Neural crest cell (in vitro differentiated cells): ENCODE measurements at places on chromosomes 4 and X.

DNA sequence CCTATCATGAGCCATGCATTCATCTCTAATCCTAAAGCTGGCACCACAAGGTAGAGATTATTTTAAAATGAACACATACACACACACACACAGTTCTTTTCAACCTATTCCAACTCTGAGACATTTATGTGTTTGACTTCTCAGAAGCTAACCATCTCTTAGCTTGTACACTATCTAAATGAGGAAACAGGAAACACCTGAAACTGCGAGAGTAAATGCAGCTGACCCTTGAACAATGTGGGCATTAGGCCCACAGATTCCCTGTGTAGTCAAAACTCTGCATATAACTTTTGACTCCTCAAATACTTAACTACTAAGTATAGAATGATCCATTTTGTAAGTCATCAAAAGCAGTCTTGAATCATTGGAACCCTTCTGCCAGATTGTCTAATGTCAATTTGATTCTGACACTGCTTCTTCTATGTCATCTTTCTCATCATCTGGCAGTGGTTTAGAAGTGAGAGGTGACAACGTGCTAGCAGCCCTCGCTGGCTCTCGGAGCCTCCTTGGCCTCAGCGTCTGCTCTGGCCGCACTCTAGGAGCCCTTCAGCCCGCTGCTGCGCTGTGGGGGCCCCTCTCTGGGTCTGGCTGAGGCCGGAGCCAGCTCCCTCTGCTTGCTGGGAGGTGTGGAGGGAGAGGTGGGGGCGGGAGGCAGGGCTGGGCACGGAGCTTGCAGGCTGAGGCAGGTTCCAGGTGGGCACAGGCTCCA lies 21.4 kb upstream of the IL15 start:
- DNase-seq = no peak

- no peak for DNase-seq
These were observed 4.3 kb downstream of the GABRQ start for GRCh38 chrX:152641996-152642395.

GRCh38 chrX:124594017-124594651 lies 247.8 kb downstream of the SH2D1A start:
- DNase-seq = no peak

- no peak for DNase-seq
These were observed 167.1 kb upstream of the AADAT start for GRCh38 chr4:170256807-170257206.

- DNase-seq = no peak
These were observed 10.3 kb upstream of the TRMT2B start for GRCh38 chrX:101062176-101062575.

DNA sequence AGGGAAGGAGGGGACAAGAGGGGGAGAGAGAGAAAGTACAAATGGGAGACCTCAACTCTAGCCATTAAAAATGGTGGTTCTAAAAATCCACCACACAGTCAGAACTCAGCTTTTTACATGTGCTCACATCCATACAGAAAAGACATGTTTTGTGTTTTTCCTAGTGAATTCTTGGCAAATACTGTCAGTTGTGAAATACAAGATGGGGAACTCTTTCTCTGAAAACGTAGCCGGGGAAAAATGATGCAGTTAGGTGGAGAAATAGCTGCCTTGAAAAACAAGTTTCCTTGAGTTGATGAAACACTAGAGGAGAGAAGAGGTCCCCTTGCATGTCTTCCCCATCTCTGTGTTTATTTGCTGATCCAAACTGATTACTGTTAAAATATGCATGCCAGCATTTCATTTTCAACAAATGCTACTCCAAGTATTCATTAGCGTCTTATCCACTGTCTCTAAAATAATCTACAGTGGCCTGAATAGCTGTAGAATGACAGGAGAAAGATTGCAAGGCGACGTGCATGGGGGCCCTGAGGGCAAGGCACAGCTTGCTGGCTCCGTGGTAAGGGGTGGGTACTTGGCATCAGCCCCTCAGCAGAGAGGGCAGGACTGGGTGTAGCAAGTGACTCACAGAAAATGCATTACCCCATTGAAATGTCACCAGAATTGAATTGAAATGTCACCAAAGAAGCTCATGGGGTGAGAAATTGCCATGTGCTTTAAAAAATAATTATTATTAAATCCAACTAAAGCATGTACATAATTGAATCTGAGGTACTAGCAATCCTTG lies 48.1 kb upstream of the TBL1X start:
- no peak for DNase-seq

- DNase-seq = no peak
These were observed 30.7 kb downstream of the ADGRG2 start for GRCh38 chrX:19091596-19091995.

- peak; percentile 89 for DNase-seq
These were observed at the start of gene UCHL1 for GRCh38 chr4:41256740-41257256. UCHL1 (plus strand) TSS chr4:41256928; CDS start chr4:41256977, 49 bp downstream.

DNA sequence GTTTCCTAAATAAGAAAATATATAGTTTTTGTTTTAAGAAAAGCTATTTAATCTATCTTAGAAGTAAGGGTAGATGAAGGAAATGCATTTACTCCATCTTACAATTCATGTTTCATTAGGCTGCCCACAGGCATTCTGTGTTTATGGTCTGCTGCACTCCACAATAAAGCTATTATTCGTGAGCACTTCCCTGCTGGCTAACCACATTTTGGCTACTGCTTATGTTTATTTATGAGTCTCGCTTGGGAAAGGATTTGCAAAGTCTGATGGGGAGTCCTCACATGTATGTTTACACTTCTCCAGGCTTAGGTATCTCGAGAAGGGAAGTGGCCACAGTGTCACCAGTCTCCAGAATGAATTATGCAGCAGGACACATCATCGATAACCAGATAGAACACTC lies 260.8 kb upstream of the VCX start:
- DNase-seq = no peak

DNA sequence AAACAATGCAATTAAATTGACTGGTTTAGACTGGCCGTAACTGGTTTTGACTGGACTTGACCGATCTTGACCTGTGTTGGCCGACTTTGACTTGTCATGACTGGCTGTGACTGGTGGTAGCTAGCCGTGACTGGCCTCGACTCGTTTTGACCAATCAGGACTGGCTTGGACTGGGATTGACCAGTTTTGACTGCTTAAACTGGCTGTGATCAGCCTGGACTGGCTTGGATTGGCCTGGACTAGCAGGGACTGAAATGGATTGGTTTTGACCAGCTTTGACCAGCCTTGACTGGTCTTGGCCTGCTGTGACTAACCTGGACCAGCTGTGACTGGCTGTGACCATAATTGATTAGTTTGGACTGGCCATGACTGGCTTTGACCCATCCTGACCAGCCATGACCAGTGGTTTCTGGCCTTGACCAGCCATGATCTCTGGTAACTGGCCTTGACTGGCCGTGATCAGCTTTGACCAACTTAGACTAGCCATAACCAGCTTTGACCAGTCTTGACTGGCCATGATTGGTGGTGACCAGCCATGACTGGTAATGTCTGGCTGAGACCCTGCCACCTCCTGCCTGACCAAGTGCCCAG lies 13.1 kb downstream of the SUV39H1 start:
- DNase-seq = no peak

DNA sequence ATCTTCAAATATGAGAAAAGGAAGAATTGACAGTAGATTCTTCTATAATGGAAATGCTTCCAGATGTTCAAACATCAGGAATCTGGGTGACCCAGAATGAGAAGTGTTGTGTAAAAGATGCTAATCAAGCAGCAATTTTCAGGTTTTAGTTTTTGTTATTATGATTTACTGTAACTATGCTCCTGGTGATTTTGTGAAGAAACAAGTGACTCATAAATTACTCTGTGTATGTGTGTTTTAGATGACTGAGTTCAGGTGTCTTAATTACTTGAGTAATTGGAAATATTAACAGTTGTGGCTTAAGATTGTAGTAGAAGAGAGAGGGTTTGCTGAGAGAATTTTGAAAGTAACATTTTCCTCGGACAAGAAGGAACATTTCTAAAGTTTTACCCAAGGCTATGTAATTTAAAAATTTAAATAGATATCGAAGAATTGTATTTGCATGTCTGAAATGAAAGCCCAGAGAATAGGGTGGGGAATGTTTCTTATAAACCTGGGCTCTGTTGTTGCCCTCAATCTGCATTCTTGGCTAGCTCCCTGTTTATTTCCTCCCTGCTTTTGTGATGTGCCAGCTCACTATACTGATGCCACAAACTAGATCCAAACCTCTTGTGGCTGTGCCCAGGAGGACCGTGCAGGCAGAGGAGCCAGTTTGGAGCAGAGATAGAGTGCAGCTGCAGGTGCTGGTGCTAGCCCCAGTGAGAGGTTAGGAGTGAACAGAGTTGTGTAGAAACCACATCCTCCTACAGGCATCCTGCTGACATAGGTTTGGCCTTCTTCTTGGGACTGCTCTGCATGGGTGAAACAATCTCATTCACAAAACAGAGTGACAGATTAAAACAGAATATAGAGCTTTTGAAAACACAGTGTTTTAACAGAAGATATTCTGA lies 25.4 kb upstream of the TNIP3 start:
- DNase-seq = no peak

DNA sequence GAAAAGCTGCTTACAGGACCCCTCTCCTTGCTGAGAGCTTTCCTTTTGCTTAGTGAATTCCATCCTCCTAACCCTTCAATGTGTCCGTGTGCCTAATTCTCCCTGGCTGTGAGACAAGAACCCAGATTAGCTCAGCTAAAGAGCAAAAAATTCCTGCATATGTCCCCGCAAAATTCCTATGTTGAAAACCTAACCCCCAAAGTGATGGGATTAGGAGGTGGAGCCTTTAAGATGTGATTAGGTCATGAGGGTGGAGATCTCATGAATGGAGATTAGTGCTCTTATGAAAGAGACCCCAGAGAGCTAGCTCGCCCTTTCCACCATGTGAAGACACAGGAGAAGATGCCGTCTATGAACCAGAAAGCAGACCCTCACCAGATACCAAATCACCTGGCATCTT lies 503.0 kb upstream of the DIAPH2 start:
- DNase-seq = no peak

DNA sequence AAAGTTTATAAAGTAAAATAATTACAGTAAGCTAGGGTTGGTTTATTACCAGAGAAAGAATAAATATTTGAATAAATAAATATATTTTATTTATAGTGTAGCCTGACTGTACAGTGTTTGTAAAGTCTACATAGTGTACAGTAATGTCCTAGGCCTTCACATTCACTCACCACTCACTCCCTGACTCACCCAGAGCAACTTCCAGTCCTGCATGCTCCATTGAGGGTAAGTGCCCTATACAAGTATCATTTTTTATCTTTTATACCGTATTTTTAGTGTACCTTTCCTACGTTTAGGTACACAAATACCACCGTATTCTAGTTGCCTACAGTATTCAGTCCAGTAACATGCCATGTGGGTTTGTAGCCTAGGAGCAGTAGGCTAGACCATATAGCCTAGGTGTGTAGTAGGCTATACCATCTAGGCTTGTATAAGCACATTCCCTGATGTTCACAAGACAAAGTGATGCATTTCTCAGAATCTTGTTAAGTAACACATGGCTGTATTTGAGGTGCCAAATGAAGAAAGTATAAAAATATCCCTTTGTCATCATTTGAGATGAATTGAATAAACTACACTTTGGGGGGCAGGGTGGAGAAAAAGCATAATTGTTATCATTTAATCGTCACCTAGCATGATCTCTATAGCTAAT lies 14.7 kb upstream of the KLHL8 start:
- DNase-seq = no peak

DNA sequence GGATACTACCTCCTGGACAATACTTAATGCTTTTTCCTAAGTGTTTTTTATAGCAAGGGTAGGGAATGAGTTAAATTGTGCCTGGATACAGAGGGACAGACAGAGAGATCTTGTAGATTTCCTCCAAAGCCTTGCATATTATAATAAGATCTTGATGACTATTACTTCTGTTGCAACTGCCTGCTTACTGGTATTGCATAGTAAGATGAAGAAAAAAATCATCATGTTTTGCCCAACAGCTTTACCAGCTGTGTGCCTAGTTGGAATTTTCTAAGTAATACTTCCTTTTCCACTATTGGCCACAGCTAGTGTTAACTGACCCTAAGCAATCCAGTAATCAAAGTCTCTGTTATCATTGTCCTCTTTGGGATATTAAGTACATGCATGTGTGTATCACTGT lies 139.0 kb downstream of the DCK start:
- no peak for DNase-seq

DNA sequence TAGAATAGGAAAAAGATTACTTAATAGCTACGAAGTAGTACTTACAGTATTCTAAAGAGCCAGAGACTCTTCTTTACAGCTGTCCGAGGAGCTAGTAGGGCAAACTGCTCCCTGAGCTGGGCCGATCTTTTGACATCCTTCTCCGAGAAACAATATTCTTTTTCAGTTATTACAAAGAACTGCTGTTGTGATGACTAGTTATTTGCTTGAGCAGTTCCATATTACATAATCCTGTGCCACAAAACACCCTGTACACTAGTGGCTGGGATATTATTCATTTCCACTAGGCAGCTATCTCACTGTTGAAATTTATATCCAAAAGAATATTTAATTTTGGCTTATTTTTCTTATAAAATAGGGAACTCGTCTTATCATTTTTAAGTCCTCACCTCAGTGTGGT lies 278.3 kb downstream of the CHIC1 start:
- DNase-seq = no peak

DNA sequence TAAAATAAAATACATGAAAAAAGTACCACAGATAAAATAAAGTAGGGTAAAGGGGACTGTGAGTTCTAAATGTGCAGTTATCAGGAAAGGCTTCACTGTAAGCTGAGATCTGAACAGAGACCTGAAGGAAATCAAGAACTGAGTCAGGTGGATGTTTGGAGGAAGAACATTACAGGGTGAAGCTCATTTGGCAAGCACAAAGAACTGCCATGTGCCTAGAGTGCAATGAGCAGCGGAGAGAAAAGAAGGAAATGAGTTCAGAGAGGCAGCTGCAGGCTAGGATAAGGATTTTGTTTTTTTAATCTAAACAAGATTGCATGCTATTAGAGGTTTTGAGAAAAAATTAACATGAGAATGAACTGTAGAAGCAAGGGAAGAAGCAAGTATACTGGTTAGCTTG lies 373.1 kb downstream of the STPG2 start:
- no peak for DNase-seq

DNA sequence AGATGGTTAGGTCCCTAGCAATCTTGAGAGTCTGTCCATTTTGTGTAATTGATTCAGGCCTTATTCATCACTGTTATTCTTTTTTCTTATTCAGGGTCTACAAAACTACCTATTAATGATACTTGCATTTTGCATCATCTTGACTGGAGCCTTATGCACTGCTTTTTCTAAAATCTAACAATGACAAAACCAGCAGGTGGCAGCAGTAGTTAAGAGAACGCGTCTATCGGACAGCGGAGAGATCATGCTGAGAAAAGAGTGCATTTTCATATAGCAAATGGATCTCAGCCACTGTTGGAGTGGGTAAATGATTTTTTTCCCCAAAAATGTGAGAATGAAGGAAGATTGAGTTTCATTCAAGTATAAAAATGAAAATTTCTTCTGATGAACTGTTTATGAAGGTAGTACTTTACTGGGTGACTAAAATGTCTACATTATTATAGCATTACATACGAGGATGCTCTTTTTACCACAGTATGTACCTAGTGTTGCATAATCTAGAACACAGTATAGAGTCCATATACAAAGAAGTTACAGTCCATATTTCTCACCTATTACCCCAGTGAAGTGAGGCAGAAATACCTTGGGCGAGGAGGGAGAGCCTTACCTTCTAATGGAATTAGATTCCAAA lies 43.2 kb downstream of the TMEM144 start:
- peak; percentile 66 for DNase-seq

- DNase-seq = peak; percentile 30
These were observed 56.6 kb upstream of the CHRDL1 start for GRCh38 chrX:110852180-110852579.

- DNase-seq = no peak
These were observed 524.8 kb downstream of the PPARGC1A start for GRCh38 chr4:23365086-23365485.
